ENCODE measurements at places on chromosomes 16 and 17.

GRCh38 chr17:35965272-35965671 is 16.0 kb downstream of the CCL16 start:
- no peak for DNase-seq

GRCh38 chr17:76179496-76180467 is 38.7 kb upstream of the FOXJ1 start:
- no peak for DNase-seq

DNA sequence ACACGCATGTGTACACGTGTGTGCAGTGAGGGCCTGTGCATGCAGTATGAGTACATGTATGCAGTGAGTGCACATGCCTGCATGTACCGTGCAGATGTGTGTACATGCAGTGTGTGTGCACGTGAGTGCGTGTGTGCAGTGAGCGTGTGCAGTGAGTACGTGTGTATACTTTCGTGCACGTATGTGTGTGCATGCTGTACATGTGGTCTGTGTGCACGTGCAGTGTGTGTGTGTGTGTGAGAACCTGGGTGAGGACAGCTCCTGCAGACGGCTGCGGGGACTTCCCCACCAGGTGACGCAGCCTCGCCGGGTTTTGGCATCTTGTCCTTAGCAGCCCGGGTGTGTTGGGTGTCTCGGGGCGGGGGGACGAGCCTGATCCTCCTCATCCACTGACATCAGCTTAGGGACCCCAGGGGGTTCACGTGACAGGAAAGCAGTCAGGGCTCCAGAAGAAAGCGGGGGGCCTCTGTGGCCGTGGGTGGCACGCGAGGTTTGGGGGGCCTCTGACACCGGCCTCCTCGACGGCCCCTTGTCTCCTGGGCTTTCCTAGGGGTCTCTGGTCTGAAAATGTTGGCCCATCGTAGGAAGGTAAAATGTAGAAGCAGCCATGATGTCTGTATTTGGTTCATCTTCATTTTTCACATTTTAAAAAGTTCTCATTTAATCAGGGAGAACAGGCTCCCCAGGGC is 119.6 kb upstream of the ZNF750 start:
- no peak for DNase-seq

DNA sequence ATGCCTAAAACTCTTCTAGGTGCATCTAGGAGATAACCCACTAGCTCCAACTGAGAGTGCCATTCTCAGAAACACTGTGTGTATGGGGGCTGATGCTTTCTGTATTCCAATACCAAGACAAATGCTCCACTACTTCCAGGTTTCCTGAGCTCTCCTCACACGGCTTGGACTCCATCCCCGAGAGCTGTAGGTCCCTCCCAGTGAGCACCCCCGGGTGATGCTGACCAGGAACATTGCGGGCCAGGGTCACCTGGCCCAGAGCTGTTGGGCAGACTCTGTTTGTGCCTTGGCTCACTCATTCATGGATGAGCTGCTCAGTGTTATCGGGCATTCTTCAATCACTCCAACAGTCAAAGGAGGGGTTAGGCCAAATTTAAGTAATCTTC is 7.0 kb downstream of the CUEDC1 start:
- DNase-seq, result no peak

GRCh38 chr17:71899317-71899716 is 221.5 kb upstream of the SOX9 start:
- peak; percentile 10 for DNase-seq

Data from RPMI7951 (cell line).